Stimulated activated CD4-positive, alpha-beta T cell treated with anti-CD3 and anti-CD28 coated beads, Interleukin-15, amount 100 ng/mL, for 1 hour (primary cell): ENCODE measurements at places on chromosomes 12 and 14.

- no peak for DNase-seq
Observed at GRCh38 chr12:77537663-77538062, 293.0 kb upstream of the NAV3 start.

- no peak for DNase-seq
Observed at GRCh38 chr12:123126294-123127181, 24.4 kb downstream of the PITPNM2 start.

DNA sequence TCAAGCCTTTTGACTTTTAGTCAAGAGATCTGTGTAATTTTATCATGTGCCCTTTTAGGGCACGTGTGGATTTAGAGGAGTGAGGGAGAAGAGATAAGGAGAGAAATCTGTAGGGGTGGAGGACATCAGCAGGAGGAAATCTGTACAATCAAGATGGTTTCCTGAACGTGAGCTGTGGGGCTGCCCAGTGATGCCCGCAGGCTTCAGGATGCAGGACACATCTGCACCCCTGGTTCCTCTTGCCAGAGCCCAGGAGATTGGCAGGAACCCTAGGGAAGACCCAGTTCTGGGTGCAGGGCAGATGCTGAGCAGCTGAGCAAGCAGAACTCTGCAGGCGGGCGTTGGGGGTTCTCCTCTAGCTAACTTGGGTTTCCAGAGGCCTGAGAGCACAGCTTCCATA, 11.6 kb upstream of the TESPA1 start:
- DNase-seq = no peak

DNA sequence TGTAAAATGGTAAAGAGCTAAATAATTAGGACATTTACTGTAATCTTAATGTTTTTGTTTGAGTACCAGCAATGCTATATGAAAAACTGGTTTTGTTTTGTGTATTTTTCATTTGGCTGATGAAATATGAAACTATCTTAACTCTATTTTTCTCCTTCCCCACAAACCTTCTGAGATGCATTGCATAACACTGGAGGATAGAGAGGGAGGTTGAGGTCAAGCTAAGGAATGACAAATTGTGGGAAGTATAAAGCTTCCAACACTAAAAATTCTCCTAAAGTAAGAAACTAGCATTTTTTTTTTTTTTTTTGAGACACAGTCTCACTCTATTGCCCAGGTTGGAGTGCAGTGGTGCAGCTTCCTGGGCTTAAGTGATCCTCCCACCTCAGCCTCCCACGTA, 31.5 kb upstream of the SRP54 start:
- DNase-seq = no peak

DNA sequence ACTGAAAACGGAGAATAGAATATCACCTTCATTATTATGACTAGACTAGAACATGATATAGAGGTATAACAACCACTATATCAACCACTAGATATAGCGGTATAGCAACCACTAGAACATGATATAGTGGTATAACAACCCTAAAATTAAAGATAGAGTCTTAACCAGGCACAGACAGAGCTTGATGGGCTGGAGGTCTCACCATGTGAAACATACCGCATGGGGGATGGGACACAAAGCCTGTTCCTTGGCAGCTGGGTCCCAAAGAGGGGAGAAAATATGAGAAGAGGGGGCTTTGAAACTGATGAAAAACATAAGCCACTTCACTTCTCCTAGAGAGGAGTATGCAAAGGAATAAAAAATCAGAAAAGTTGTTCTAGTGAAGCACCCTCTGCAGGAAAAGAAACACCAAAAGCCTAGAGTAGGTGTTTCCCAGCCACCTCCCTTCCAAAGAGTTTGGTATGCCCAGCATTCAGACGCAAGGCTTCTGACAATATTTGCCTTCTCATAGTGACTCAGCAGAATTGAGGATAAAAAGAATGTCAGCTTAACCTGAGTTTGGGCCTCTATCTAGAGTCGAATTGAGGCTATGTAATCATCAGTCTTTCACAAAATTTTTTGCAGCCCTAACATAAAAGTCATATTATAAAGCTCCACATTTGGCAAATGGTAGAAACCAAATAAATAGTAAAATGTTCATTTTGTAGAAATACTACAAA, 316.4 kb downstream of the NOVA1 start:
- DNase-seq = no peak

GRCh38 chr12:13004361-13004760, 4.3 kb upstream of the HEBP1 start:
- no peak for DNase-seq

- no peak for DNase-seq
Observed at GRCh38 chr14:73462815-73463214, 4.5 kb upstream of the NUMB start.

GRCh38 chr12:95336387-95337067, 118.9 kb downstream of the VEZT start:
- DNase-seq = no peak

DNA sequence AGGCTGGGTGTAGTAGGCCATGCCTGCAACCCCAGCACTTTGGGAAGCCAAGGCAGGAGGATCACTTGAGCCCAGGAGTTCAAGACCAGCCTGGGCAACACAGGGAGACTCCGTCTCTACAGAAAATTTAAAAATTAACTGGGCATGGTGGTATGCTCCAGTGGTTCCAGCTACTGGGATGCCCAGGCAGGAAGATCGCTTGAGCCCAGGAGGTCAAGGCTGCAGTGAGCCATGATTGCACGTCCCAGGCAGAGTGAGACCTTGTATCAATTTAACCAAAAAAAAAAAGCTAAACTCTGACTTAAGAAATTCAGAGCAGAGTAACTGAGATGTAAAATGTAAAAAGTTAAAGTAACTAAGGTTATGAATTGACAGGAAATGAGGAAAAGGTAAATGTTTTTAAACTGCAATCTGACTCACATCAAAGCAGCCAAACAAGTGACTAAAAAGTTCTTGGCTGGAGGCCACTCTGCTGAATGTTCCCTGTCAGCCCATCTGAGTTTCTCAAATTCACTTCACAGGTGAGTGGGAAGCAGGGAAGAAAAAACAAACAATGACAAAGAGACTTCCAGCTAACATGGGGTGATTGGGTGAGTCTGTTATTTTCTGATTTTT, 21.3 kb downstream of the PRKD1 start:
- no peak for DNase-seq

GRCh38 chr12:56804169-56804568, 41.0 kb downstream of the HSD17B6 start:
- DNase-seq = no peak

GRCh38 chr14:75063013-75063412, 811 bp downstream of the ACYP1 start:
- no peak for DNase-seq

GRCh38 chr14:75295061-75295461, 16.4 kb downstream of the FOS start:
- no peak for DNase-seq

- no peak for DNase-seq
Observed at GRCh38 chr12:19183121-19183838, 53.7 kb downstream of the PLEKHA5 start.

GRCh38 chr12:32647275-32647674, 31.8 kb upstream of the DNM1L start:
- no peak for DNase-seq

- DNase-seq = no peak
Observed at GRCh38 chr12:20757-21156, 45.8 kb upstream of the IQSEC3 start.

DNA sequence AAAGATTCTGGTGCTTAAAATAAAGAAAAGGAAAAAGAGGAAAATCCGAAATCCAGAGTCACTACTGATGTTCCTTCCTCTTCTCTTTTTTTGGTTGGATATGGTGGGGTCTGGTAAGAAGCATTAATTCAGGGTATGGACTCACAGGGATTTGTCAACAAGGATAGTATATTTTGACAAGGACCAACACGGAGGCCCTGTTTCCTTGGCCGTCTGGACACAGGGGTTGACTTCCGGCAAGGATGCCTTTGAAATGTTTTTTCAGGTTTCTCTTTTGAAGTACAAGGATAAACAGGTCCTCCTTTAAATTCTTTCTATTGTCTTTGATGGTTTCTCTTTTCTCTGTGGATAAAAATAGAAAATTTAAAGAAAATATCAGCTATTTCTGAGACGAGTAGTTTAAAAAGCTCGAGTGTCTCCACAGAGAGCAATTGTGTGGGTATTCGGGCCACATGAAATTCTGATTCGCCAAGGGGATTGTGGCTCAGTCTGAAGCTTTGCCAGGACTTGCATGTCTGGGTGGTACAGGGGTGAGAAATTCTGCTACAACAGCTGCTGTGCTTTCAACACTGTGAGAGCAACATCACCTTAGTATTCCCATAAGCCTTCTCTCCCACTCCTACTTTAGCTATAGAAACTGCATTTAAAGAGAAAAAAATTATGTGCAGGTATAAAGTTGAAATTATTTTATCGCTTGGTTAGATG, 88.5 kb upstream of the CSRP2 start:
- no peak for DNase-seq

DNA sequence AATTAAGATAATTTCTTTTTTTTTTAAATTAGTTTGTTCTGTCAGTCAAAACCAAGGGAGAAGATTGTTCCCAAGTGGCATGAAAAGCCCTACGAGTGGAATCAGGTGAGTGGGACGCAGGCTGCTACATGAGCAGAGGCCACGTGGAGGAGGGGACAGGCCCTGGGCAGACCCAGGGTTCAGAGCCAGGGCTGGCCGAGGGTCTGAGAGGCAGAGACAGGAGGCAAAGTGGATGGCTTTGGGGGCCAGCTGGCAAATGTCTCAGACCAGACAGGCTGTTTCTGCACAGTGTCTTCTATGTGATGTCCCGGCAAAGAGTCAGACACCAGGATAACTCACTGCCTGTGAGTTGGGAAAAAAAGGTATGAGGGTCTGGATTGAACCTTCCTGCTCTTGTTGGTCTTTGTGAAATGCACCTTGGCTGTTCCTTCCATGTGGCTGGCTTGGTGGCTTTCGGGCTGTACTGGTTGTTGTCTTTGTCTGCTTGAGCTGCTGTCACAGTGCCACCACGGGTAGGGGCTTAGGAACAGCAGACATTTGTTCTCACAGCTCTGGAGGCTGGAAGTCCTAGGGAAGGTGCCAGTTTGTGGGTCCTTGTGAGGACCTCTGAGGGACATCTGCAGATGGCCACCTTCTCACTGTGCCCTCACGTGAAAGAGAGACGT, 35.8 kb upstream of the ASPG start:
- no peak for DNase-seq

GRCh38 chr14:23146980-23147379, 27.9 kb upstream of the CEBPE start:
- DNase-seq = no peak
